ENCODE measurements at places on chromosomes 4 and X.
A peak's percentile ranks its signal among the peaks of the same experiment; 100 is the strongest.

DNA sequence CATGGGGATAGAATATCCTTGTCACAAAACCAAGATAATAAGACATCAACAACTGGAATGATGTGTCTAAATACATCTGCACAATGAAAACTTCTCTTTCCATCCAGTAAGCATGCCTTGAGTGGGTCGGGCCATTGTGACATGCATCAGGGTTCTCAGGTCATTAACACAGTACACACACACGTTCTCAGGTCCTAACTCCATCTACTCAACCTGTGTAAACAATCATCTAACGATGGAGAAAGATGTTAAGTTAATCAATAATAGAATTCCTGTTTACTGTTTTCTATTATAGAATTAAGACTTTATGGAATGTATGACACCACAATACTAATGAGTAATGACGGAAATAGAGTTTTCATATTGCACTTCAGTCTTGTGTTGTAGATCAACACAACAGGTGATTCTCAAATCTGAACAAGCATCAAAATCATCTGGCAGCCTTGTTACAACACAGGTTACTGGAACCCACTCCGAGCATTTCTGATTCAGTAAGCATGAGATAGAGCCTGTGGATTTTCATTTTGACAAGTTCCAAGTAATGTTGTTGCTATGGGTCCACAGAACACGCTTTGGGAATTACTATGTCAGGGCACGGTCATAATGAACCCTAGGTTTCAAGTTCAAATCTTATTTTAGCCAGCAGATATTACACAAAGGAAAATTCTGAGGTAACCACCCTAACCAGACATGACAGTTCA, 315.8 kb upstream of the TEX13C start:
- DNase-seq = no peak
- H3K27me3 ChIP-seq = no peaks in the 10 kb centered on the region
- no peaks in the 10 kb centered on the region for H3K36me3 ChIP-seq
- no peak overlapping the region for H3K4me3 ChIP-seq

GRCh38 chrX:12898073-12898472, 8.3 kb upstream of the TLR8 start:
- no peaks in the 10 kb centered on the region for H3K27me3 ChIP-seq
- no peak overlapping the region for H3K27ac ChIP-seq
- H3K4me3 ChIP-seq = no peak overlapping the region
- no peaks in the 10 kb centered on the region for H3K4me1 ChIP-seq

GRCh38 chrX:118420462-118420861, 74.6 kb downstream of the WDR44 start:
- peak; percentile 28 for DNase-seq
- no peaks in the 10 kb centered on the region for H3K36me3 ChIP-seq
- H3K27ac ChIP-seq = peak overlapping the region; percentile 32
- H3K4me1 ChIP-seq = no peaks in the 10 kb centered on the region

- no peak overlapping the region for H3K4me3 ChIP-seq
- H3K4me1 ChIP-seq = peaks cover 12% of the 10 kb centered on the region
- no peak for DNase-seq
- H3K36me3 ChIP-seq = no peaks in the 10 kb centered on the region
These were observed 4.0 kb downstream of the LAP3 start for GRCh38 chr4:17580969-17581368.

- H3K27ac ChIP-seq = no peak overlapping the region
- DNase-seq = no peak
- no peaks in the 10 kb centered on the region for H3K27me3 ChIP-seq
- H3K4me1 ChIP-seq = no peaks in the 10 kb centered on the region
- H3K36me3 ChIP-seq = peaks cover 5% of the 10 kb centered on the region
- no peak overlapping the region for H3K4me3 ChIP-seq
These were observed 11.1 kb downstream of the LSM6 start for GRCh38 chr4:146186596-146186995.

- no peak overlapping the region for H3K4me3 ChIP-seq
- no peaks in the 10 kb centered on the region for H3K4me1 ChIP-seq
- H3K27ac ChIP-seq = no peak overlapping the region
- no peaks in the 10 kb centered on the region for H3K36me3 ChIP-seq
- no peaks in the 10 kb centered on the region for H3K27me3 ChIP-seq
- DNase-seq = no peak
These were observed 222.7 kb upstream of the VCX3A start for GRCh38 chrX:6757631-6758030.

- no peaks in the 10 kb centered on the region for H3K36me3 ChIP-seq
- H3K27me3 ChIP-seq = no peaks in the 10 kb centered on the region
- H3K4me3 ChIP-seq = no peak overlapping the region
- peaks cover 10% of the 10 kb centered on the region for H3K4me1 ChIP-seq
- DNase-seq = no peak
- no peak overlapping the region for H3K27ac ChIP-seq
These were observed 102.3 kb downstream of the BCOR start for GRCh38 chrX:39995457-39995856.

DNA sequence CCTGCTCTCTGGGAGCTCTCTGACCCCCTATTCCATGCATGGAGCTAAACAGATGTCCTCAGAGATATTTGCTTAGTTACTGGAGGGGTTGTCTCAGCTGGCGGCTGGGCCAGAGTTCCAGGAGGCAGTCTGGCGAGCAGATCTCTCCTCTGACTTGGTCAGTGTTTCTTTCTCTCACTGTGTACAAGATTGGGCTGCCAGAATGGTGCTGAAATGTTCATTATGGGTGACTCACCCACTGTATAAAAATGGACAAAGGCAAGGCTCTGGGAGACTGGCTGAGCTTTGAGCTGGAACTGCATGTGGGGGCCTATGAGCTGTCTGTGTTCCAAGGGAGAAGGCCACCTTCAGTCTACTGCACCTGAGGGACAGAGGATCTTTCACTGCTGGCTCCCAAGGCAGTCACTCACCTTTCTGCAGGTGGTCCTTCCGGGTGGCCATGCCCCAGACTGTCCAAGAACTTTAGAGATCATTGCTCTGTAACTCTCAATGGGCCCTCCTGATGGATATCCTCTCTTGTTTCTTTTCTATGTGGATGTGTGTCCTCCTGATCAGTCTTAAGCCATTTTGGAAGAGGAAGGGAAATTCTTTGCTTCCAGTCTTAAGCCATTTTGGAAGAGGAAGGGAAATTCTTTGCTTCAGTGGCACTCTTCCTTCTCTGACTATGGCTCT, 88.2 kb downstream of the CFAP299 start:
- H3K36me3 ChIP-seq = no peaks in the 10 kb centered on the region
- no peaks in the 10 kb centered on the region for H3K4me1 ChIP-seq
- no peak overlapping the region for H3K27ac ChIP-seq
